ENCODE measurements at places on chromosomes 16 and 17.

GRCh38 chr16:1641261-1641660 is 29.1 kb downstream of the CRAMP1 start:
- no peak for DNase-seq

- peak; percentile 16 for DNase-seq
Observed at GRCh38 chr17:32341141-32341856, 674 bp downstream of the C17orf75 start.

DNA sequence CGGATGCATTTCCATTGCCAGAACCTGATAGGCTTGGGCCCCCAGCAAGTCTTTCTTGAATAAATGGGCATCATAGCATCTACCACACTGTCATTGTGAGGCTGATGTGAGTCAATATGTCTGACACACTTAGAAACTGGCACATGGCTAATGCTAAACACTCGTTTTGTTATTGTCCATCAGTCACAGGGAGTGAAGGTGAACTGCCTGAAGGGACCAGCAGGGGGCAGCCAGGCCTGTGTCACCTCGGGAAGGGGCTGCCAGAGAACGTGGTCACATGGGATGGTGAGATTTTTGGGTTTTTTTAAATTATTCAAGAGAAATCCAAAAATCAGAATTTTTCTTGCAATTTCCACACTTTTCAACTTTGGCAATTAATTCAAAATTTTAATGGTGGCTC is 831 bp upstream of the RCVRN start:
- DNase-seq, result peak; percentile 72

DNA sequence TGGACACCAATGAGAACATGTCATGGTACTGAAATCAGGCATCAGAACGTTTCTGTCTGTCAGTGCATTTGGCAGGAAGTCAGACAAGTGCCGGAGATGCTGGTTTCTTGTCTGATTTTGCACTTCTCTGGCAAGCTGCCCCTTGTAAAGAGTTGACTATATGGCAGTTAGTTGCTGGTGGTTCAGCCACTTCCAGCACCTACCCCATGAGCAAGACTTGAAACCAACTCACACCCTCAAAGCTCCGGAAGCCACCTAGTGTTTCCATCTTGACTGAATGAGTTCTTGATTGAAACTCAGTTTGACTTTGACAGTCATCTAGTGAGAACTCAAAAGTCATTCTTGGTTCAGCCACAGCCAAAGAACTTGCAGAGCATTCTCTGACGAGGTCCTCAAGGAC is 225.1 kb downstream of the SPECC1 start:
- DNase-seq, result no peak

- no peak for DNase-seq
Observed at GRCh38 chr17:71764505-71764904, 356.3 kb upstream of the SOX9 start.

DNA sequence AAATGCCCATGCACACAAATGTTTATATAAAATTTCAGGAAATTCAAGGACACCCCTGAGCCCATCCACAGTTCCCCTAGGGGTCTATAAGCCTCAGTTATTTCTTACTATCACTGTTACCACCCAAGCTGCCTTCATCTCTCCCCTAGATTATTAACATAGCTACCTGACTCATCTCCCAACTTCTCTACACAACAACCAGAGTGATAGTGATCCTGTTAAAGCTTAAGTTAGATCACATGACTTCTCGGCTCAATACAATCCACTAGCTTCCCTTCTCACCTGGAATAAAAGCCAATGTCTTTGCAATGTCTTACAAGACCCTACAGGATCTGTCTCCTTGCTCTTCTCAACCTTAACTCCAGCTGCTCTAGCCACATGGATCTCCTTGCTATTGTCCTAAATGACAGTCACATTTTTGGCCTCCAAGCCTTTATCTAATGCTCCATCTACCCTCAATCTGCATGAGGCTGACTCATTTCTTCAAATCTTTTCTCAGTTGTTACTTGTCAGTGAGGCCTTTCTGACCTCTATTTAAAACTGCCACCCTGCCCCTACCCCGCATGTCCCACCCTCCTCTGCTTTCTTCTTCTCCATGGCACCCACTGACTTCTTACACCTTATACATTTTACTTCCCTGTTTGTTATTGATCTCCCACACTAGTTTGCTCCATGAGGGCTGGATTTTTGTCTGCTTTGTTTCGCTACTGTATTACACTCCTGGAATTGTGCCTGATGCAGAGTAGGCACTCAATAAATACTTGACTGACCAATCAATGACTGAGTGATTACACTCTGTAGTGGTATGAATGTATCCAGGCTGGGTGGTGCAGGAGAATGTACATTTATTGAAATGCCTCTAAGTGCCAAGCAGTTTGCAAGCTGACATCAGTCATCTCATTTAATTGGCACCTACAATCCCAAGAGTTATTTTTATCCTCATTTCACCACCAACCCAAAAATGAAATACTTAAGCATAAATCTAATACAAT is 5.2 kb upstream of the LIG3 start:
- no peak for DNase-seq

DNA sequence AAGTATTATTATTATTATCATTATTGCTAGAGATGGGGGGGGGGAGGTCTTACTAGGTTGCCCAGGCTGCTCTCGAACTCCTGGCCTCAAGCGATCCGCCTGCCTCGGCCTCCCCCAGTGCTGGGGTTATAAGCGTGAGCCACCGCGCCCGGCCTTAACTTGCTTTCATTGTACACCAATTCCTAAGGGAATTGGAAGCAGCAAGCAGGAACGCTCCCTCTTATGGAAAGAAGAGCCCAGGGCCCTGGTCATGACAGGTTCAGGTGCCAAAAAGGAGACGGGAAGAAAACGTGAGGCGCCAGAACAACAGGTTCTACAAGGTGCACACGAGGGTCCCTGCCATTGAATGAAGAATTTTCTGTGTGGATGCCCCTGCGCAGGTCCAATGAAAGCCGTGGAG is 540 bp upstream of the RPL38 start:
- no peak for DNase-seq

DNA sequence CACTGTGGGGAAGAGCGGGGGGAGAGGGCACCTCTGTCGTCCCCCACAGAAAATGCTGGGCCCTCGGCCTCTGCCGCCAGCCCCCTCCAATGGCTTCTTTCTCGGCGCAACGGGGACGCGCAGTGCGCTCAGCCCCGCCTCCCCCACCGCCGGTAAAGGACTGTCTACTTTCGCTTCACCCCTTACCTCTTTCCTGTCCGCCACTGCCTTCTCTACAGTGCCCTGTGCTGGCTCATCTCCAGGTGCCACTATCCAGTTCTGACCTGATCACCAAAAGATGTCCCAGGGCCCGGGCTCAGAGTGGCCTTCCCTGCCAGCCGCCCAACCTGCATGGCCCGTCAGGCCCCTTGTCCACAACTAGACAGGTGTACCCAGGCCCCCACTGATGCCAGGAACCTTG is 7.3 kb downstream of the ENDOV start:
- no peak for DNase-seq

DNA sequence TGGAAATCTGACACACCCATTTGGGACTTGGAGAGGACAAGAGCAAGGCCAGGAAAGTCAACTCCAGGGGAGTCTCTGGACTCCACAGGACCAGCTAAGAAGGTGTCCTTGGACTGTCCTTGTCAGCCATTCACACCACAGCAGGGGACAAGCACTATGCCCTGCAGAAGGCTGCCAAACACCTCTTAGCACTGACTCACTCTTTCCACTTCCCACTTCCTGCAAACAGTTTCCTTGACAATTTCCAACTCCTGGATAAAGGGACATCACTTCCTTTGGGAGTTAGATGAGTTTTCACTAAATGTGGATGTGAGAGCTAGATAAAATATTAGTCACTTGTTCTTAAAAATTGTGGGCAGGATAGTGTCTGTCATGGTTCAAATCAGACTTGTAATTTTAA is 37.8 kb upstream of the BCAR1 start:
- no peak for DNase-seq

DNA sequence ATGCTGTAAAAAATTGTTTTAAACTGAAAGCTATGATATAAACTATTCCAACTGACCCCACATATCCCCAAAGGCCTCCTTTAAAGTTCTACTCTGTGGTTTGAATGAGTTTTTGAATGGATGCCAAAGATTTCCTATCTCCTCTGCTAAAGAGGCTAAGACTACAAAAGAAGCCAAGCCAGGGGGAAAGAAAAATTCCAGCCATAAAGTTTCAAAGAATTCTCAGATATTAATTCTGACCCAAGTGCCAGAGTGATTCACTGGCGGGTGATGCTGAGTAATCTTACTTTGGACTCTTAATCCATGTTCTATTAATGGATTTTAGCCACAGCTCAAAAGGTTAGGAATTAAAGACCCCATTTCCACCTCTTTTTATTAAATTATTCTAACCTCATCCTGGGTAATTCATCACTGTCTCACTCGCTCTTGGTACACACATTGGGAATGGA is 60.7 kb downstream of the HS3ST3A1 start:
- no peak for DNase-seq

DNA sequence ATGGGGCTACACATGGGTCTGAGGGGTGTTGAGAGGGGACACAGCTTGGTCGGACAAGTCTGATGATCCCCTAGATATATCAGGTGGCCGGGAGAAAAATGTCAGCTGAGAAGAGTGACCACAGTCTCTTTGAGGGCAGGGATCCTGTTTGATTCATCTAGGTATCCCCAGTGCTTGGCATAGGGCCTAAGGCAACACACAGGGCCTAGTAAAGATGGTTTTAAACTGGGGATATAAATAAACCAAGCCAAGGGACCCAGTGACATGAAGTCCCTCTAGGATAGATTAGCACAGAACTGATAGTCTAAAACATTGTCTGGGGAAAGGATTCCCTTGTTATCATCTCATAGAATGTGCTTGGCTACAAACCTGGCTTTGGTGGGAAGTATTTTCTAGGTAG is 1.4 kb downstream of the ERCC4 start:
- no peak for DNase-seq

GRCh38 chr17:72984145-72984925 is 108.2 kb downstream of the SLC39A11 start:
- DNase-seq, result no peak

GRCh38 chr16:72787514-72788268 is 260.2 kb downstream of the ZFHX3 start:
- DNase-seq, result peak; percentile 94

DNA sequence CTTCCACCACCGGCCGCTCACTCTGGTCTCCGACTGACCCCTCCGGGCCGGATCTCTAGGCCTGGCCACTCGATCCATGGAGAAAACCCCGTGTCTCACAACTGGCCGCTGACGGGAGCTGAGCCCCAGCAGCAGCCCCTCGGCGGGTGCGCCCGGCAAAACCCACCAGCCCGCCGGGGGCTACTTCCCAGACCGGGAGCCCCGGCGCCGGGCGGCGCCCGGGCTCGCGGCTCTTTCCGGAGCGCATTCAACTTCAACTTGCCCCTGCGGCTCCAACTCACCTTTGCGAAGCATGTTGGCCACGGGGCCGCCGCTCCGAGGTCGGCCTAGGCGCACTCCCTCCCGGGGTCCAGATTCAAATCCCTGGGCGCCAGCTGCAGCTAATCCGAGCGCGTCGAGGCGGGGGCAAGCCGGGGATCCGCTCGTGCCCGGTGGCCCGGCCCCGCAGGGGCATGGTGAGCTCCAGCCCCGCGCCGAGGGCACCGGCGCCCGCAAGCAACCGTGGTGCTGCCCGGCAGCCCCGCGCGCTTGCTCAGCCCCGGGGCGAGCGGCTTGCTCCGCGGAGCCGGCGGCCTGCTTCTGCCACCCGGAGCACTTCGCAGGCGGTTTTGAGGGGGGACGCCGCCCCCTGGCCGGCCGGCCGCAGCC is 438 bp downstream of the RTN4RL1 start:
- no peak for DNase-seq

DNA sequence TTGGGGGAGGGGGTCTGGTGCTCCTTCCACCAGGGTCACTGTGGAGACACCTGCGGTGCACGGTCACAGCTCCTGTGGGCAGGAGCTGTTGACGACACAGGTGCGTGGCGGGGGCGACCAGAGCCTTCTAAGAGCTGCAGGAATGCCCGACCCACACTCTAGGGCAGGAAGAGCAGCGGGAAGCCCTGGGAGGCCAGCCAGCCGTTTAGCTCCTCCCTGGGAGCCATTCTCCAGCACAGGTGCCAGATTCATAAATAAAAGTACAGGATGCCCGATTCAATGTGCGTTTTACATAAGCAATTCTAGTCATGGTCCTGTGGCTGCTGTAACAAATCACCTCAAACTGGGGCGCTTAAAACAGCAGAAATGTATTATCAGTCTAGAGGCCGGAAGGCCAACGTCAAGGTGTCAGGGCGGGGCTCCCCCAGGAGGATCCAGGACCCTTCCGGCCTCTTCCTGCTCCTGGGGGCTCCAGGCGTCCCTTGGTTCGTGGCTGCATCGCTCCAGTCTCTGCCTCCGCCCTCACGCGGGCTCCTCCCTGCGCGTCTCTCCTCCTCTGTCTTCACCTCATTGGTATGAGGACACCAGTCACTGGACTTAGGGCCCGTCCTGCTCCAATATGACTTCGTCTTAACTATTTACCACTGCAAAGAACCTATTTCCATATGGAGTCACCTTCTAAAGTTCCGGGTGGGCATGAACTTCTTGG is 155.4 kb downstream of the FOXL1 start:
- DNase-seq, result no peak

DNA sequence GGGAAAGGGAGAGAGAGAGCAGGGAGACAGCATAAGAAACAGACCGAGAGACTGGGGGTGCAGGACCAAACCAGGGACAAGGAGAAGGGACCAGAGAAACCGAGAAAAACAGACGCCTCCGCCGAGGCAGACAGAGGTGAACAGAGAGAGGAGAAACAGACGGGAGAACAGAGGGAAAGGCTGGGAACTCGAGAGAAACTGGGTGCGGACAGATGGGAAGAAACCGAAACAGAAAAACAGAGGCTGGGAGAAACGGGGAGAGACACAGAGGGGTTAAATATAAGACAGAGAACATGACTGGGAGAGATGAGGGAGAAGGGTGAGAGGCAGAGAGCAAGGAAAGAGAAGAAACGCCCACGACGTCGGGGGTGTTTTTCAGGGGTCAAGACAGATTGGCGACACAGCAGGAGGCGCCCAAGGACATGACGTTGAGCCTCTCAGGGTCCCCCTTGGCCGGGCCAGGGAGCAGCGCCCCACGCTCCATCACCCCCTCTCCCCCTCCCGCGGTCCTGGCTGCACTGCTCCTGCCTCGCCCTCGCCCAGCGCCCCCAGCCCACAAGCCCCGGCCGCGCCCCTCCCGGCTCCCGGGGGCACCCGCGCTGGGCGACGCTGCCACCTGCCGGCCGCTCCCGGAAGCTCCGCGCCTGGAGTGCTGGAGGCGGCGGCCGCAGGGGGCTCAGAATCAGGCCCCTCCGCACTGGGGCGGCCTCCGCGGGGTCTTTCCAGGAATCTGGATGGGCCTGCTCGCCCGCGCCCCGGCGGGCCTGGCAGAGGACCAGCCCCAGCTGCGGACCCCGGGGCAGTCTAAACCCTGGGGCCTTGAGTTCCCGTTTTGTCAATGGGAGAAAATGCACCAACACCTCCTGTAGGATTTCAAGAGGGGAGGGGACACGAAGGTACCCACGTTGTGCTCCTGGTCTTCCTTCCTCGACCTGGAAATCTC is 1.3 kb upstream of the TMEM92 start:
- DNase-seq, result peak; percentile 51

Measured in suppressor macrophage treated with lipopolysaccharide for 1 hour (primary cell).